ENCODE measurements at places on chromosomes 16 and 17.

- DNase-seq = no peak
These were observed 53.0 kb downstream of the PECAM1 start for GRCh38 chr17:64337676-64338075.

DNA sequence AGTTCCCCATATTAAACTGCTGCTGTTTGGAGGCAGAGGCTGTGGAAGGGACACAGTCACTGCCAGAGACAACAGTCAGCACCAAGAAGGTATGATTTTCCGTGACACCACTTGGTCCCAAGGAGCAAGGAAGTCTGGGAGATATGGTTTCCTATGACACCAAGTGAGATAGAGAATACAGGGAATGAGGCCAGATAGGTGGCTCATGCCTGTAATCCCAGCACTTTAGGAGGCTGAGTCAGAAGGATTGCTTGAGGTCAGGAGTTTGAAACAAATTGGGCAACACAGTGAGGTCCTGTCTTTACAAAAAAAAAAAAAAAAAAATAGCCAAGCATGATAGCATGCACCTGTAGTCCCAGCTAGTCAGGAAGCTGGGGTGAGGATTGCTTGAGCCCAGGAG is 90.8 kb downstream of the ABCC12 start:
- DNase-seq = no peak

- no peak for DNase-seq
These were observed 44.1 kb upstream of the RBFOX3 start for GRCh38 chr17:79654960-79655382.

- DNase-seq = no peak
These were observed 108.0 kb upstream of the TBX2 start for GRCh38 chr17:61291451-61292285.

DNA sequence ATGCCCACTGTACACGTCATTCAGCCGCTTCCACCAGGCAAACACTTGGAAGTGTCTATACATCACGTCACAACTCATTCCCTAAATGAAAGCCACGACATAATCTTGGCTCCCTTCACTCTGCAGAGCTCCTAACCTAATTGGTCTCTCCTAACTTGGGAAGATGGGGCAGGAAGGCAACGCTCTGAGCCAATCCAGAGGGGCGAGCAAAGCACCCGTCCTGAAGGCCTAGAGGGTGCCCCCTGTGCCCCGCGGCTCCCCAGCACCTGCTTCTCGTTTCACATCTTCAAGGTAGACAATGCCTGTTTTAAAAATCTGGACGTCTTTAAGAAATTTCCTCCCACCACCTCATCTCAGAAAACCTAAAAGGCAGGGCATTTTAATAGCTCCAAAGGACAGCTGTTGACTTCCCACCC is 1.0 kb downstream of the CSNK2A2 start:
- no peak for DNase-seq

DNA sequence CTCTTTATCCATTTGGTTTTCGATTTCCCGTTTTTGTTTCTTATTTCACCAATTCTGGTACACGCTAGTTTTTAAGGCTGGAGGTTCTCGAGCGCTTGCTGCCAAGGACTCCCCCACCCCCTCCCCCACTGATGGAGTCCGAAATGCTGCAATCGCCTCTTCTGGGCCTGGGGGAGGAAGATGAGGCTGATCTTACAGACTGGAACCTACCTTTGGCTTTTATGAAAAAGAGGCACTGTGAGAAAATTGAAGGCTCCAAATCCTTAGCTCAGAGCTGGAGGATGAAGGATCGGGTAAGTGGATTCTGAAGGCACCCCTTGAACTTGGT is 825 bp downstream of the RPTOR start:
- no peak for DNase-seq

GRCh38 chr17:36935671-36936454 is 1.4 kb upstream of the LHX1 start:
- DNase-seq = peak; percentile 64

DNA sequence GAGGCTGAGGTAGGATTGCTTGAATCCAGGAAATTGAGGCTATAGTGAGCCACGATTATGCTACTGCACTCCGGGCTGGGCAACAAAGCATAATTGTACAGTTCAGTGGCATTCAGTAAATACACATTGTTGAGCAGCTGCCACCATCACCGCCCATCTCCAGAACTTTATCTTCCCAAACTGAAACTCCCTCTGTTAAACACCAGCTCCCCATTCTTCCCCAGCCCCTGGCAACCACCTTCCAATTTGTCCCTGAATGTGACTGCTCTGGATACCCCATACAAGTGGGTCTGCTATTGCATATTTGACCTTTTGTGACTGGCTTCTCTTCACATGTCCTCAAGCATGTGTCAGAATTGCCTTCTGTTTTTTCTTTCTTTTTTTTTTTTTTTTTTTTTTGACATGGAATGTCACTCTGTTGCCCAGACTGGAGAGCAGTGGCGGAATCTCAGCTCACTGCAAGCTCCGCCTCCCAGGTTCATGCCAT is 2.9 kb downstream of the RPL38 start:
- no peak for DNase-seq

DNA sequence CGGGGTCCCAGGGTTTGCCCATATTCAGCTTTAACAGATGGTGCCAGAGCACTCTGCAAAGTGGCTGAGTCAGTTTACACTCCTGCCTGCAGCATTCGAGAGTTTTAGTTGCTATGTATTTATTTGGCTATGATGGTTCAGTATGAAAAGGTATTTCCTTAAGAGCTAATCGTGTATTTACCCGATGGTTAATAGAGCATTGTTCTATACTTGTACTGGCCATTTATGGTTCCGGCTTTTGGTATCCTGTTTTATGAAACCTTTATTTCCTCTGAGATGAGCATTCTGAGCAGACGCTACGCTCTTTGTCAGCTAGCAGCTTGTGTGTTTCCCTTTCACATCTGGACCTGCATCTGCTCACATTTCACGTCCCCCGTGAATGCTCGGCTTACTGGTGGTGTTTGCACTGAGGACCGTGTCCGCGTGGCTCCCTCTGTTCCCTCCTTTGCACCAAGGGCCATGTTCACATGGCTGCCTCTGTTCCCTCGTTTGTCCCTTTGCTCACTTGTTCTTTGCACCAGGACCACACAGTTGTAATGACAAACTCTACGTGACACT is 149.1 kb upstream of the CHMP6 start:
- no peak for DNase-seq

- DNase-seq = no peak
These were observed 6.0 kb upstream of the TXNDC11 start for GRCh38 chr16:11748404-11749254.

DNA sequence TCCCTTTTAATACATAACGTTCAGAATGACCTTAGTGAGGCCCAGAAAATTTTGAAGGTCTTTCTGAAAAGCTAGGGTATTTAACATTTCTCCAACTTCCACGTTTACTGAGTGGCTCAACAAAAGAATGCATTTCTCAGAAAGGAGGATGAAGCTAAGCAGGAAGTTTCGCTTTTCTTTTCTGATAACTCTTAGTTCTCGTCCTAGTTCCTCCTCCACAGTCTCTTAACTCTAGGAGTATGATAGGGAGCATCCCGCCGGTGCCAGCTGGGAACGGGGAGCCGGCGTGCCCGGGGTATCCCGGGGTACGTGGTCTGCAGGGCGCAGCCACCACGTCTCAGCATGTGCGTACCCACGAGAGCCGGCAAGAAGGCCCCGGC is 363 bp downstream of the KARS1 start:
- DNase-seq = no peak

- DNase-seq = no peak
These were observed 1.7 kb downstream of the ADORA2B start for GRCh38 chr17:15946611-15947120.

GRCh38 chr16:70703041-70703834 is 17.4 kb upstream of the MTSS2 start:
- peak; percentile 42 for DNase-seq

DNA sequence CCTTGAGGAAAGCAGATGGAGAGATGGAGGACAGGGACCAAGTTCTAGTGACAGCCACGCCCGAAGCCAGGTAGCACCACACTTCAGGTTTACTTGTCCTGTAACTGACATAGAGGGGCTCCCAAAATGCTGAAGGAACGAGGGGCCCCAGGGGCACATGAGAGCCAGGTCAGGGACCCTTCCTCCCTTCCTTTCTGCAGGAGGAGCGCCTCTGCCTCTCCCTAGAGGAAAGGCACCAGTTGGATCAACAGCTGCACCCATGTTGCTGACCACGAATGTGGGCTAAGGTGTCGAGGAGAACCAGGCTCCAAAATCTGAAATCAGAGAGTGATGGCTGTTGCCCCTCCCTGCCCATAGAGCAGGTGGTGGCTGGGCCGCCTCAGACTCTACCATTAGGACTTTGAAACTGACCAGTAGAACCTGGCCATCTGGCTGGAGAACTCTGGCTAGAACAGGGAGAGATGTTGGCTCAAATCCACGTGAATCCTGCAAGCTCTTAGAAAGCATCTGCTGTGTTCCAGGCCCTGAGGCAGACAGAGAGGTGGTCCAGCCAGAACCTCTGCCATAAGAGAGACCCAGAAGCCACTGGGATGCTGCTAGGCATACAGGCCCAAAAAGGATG is 218.8 kb downstream of the KATNIP start:
- DNase-seq = no peak

GRCh38 chr16:12951392-12951791 is 50.0 kb downstream of the SHISA9 start:
- no peak for DNase-seq

DNA sequence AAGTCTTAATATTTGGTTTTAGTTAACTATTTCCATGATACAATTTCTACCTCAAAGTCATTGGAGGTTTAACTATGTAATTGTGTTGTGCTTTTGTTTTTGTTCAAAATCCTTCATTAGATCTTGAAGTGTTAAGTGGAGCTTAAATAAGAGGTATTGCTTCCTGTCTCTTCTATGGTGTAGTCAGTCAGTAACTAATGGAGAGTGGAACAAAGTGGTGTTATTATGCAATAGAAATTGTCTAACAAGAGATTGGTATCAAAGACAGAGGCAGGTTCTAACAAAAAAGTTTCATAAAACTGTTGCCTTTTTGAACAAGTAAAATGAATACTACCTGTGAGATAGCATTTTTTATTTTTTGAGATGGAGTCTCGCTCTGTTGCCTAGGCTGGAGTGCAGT is 45.2 kb downstream of the GRB7 start:
- DNase-seq = no peak

DNA sequence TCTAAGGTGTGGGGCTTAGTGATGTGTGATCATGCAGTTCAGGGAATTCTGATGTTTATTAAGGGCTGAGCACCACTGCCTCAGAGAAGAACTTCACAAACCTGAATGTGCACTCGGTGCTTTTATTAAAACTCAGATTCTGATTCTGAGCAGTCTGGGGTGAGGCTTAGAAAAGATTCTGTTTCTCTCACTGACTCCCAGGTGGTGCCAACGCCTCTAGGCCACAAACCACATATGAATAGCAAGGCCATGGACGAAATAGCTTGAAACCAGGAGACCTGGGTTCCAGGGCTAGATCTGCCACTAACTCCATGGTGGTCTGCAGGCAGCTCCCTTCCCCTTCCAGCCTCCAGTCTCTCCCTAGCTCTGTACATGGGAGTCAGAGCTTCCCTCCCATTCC is 169.1 kb downstream of the HS3ST3B1 start:
- DNase-seq = no peak

DNA sequence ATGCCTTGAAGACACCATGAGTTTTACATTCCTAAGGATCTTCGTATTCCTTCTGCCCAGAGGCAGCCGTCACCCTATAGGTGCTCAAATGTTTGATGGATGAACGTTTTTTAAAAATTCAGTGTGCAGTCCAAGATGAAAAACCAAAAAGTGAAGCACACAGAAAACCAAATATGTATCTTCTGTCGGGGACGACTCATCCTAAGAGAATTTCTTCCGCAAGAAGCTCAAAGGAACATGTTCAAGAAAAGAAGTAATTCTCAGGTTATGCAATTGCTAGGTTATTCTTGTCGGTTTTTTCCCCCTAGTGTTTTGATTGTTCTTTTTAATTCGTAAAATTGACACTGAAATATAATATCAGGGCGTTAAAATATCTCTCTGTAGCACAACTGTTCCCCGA is 1.4 kb downstream of the CENPV start:
- no peak for DNase-seq

DNA sequence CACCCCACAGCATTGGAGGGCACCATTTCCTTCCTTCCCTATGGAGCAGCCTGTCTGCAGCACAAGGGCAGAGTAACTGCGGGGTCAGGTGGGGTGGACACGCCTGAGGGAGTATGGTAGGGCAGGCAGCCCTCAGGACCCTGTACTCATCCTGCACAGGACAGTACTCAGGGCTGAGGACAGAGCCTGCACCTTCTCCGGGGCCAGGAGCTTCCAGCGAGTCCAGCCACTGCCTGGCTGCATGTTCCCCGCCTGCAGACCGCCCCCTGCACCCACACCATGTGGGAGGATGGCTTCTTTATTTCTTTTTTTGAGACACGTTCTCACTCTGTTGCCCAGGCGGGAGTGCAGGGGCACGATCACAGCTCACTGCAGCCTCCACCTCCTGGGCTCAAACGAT is 47.6 kb upstream of the CDC42EP4 start:
- DNase-seq = no peak

DNA sequence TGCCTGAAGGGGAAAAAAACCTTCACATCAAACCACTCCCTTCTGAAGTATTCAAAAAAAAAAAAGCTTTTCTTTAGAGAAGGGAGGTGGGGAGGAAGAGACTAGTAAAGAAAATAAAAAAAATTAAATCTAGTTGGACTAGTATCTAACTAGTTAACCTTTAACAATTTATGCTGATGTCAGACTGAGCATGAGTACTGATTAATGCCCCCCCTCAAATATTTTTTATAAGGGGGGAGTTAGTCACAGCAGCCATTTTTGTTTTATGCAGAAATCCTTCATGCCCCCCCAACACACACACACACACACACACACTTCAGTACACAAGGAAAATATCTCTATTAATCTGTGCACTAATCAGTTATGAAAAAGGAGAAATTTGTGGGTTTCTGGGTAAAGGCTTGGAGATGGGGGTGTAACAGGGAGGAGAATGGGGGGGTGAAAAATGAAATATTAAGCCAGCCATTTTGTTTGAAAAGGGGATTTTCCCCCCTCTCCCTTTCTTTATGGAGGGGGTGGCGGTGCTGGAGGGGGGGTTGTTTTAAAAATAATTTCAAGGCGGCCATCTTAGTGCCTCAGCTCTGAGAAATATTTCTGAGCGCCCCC is 4.7 kb upstream of the CHD3 start:
- peak; percentile 11 for DNase-seq

DNA sequence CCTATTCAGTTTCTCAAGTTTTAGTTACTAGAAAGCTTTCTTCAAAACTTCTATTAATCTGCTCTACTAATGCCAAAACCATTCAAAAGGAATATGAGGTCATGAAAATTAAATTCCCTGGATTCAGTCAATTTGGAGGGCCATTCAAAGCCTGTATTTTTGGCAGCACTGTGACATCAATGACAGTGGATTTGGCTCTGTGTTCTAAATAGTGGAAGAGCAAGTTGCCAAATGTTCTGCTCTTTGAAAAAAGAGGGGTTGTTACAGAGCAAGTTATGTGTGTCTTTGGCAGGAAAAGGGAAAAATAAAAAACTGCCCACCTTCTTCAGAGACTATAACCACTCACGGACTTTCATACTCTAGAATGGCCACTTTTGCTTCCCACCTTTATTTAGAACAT is 3.2 kb upstream of the C16orf46 start:
- DNase-seq = no peak

- DNase-seq = peak; percentile 97
These were observed 2.9 kb upstream of the EPX start for GRCh38 chr17:58189436-58190146.

- DNase-seq = no peak
These were observed 71.5 kb downstream of the SEC14L1 start for GRCh38 chr17:77212081-77212832.
